ENCODE measurements at places on chromosomes 6 and 20.

- no peak for DNase-seq
These were observed 60.0 kb downstream of the GINS1 start for GRCh38 chr20:25467441-25467840.

- DNase-seq: no peak
These were observed 600.8 kb downstream of the MEI4 start for GRCh38 chr6:78253618-78254017.

DNA sequence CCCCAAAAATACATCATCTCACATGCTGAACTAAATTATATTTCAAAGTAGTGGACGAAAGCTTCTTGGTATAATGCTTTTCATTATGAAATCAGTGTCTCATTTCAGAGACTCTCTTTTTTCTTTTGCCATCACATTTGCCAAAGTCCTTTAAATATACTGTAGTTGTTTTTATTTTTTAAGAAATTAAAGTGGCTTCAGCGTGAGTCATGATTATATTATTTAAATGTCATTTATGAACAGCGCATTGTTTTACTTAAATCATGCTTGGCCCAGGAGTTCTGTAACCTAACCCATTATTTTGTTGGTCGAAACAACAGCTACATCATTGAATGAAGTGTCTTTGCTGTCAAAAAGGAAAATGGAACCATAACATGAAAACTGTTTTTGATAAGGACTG lies 100.9 kb downstream of the CD109 start:
- no peak for DNase-seq

DNA sequence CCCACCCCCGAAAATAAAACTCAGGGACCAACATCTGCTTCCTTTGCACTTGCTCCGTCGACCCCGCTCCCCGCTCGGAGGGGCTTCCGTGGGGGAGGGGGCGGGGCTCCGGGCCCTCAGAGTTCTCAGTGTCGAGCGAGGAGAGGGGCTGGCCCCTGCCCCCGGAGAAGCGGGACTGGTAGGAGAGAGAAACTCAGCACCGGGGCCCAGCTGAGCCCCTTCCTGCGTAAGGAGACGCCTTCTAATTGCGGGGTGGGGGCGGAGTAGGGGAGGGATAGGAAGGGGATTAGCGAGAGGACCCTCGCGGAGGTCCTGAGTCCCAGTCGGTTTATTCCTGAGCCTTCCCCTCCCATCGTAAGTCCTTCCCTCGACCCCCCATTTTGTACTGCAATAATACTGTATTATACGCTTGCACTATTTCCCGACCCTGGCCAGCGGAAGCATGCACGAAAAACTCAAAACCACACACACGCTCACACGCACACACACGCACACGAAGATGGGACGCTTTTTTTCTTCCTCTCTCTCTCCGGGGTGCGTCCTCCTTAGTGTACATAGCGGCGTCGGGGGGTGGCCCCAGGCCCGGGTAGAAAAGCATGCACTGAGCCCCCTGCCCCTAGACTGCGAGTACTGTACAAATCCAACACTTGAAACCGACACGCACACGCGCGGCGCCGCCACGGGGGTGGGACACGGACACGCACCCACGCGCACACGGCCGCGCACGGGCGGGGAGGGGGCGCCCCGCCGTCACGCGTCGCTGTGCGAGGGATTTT lies 22.1 kb upstream of the SLC22A7 start:
- DNase-seq: no peak

DNA sequence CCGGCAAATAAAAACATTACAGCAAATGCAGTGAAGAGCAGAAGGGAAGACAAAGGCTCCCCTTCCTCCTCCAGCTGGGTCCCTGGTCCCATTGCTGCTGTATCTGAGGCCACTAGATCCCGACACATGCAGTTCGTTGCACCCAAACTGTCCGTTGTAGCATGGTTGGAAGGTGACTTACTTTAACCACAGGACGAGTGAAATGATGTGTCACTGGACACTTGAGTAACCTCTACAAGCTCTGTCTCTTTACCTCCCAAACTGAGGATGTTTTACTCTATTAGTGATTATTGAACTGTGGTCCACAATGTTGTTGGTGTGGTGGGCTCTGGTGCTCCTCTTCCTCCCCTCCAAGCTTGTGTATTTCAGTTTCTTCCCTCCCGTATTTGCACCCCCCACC lies 46.2 kb upstream of the ARMH2 start:
- no peak for DNase-seq

DNA sequence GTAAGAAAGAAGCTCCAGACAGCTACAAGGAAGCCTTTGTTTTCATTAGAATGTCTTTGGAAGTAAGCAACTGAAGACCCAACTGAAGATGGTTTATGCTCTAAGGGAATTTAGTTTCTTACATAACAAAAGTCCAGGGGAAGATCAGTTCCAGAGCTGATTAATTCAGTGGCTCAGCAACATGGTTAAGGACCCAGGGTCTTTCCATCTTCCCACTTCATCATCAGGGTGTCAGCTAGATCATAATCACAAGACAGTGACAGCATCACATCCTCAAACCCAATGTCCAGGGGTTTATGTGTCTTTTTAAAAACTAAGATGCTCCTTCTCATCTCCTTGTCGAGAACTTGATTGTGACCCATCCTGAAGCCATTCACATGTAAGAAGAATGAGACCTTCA lies 119.7 kb upstream of the PRDM1 start:
- DNase-seq: no peak

GRCh38 chr6:26105842-26106241 lies 18.6 kb downstream of the HFE start:
- no peak for DNase-seq

- peak; percentile 27 for DNase-seq
These were observed 397 bp downstream of the WDR27 start for GRCh38 chr6:169701311-169701953.

DNA sequence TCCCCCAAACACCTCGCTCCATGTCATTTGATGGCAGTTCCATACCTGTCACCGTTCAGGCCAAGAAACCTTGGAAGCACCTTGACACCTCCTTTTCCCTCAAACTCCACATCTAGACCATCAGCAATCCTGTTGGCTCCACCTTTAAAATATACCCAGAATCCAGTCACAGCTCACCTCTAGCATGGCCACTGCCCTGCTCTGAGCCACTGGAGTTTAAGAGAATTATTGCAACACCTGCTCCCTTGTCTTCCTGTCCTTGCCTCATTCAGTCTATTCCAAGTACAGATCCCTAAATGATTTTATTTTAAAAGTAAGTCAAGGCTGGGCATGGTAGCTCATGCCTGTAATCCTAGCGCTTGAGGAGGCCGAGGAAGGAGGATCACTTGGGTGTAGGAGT lies 11.6 kb upstream of the TRIB3 start:
- DNase-seq: no peak

DNA sequence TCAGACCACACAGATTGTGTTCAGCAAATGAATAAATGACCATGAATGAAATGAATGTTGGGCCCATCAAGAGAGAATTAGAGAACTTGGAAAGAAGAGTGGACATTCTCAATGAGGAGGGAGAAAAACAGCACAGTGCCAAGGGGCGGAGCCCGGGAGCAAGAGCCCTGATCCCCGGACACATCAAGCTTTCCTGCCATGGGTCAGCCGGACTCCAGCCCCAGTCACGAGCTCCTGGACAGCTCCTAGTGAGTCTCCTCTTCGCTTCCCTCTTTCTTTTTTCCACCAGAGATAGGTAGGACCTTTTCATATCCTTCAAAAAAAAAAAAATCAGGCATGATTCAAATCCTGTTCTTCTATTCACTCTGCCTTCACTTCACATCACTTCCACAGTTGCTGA lies 274.2 kb downstream of the NRN1 start:
- no peak for DNase-seq

- no peak for DNase-seq
These were observed 54.2 kb upstream of the MAP7 start for GRCh38 chr6:136604328-136604825.

DNA sequence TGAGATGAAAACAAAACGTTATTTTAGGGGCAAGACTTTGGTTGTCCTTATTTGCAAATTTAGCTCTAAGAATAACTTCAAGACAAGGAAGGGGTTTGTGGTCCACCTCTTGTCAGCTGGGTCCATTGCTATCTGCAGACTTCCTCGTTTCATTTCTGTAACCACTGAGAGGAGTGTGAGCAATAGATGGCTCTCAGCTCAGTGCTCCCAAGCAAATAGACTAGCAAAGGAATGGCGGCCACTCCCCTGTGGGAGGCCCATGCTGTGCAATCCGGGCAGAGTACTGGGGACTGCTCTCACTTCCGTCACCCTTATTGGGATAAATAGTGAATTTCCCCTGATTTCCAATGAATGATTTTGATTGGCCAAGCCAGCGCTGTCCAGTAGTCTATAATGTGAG lies 176.6 kb downstream of the ZDHHC14 start:
- no peak for DNase-seq

DNA sequence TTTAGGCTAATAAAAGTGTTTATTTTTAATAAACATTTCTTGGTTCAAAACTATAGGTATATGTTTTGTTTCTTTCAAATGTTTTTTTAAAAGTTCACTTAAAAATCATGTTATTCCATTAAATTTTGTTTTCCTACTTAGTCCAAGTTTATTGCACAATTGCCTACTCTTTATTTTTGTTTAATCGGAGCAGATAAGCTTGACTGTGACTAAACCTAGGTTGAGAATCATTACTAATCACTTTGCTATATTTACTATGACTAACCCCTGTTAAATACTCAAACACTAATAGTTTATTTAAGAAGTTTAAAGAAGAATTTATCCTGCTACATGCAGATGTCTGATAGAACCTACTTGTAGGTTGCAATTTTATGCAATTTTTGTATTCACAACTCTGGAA lies 18.8 kb downstream of the MAP3K4 start:
- no peak for DNase-seq

- DNase-seq: no peak
These were observed 114.4 kb downstream of the CEBPB start for GRCh38 chr20:50304923-50305635.

- no peak for DNase-seq
These were observed 50.6 kb upstream of the MRPS10 start for GRCh38 chr6:42268016-42268834.

GRCh38 chr6:148599967-148600426 lies 146.8 kb upstream of the UST start:
- no peak for DNase-seq

- DNase-seq: no peak
These were observed 507 bp upstream of the VGLL2 start for GRCh38 chr6:117264692-117265409.

DNA sequence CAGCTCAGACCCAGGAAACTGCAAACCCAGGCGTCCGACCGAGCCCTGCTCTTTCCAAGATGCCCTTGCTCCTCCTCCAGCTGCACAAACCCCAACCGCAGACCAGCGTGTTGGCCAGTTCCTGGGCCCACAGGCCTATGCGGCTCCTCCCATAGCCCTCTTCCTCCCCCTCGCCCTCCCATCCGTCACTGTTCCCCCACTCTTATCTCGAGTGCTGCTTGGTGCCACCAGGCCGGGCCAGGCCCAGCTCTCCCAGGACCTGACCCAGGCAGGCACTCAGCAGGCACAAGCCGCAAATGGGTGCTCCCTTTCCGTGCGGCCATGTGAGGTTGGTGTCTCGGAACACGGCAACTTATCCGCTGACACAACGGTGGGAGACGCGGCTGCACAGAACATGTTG lies 28.6 kb downstream of the ADRM1 start:
- DNase-seq: no peak

DNA sequence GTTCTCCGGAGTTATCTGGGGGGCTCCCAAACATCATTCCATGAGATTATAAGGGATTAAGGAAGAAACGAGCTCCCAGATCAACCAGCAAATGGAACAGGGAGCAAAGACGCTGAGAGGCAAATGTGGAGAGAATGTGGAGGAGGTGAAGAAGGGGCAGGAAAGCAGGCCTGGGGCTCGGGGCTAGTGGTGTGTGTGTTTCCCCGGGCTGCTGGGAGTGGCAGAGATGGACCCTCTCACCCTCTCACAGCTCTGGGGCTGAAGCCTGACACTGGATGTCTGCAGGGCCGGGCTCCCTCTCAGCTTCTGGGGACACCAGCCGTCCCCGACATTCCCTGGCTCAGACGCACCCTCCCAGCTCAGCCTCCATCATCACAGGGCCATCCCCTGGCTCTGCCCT lies 212.6 kb downstream of the THBS2 start:
- DNase-seq: no peak

GRCh38 chr6:68633972-68634725 lies 933 bp upstream of the ADGRB3 start:
- peak; percentile 43 for DNase-seq

- peak; percentile 72 for DNase-seq
These were observed 178.7 kb downstream of the OTOR start for GRCh38 chr20:16926626-16927430.

DNA sequence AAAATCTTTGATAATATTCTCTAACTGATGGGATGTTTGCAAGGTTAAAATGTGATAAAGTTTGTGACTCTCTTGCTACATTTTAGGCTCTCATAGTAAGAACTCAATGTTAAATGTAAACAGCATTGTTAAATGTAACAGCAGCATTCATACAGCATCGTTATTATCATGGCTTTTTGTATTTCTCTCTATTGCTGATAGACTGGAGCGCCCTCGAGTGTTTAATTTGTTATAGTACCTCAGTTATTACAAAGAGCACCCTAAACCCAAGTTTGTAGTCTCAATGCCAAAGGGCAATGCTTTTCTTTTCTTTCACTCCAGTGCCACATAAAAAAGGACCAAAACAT lies 14.9 kb upstream of the TTPAL start:
- peak; percentile 34 for DNase-seq

GRCh38 chr20:38633577-38634093 lies 32.0 kb downstream of the ARHGAP40 start:
- DNase-seq: peak; percentile 57

DNA sequence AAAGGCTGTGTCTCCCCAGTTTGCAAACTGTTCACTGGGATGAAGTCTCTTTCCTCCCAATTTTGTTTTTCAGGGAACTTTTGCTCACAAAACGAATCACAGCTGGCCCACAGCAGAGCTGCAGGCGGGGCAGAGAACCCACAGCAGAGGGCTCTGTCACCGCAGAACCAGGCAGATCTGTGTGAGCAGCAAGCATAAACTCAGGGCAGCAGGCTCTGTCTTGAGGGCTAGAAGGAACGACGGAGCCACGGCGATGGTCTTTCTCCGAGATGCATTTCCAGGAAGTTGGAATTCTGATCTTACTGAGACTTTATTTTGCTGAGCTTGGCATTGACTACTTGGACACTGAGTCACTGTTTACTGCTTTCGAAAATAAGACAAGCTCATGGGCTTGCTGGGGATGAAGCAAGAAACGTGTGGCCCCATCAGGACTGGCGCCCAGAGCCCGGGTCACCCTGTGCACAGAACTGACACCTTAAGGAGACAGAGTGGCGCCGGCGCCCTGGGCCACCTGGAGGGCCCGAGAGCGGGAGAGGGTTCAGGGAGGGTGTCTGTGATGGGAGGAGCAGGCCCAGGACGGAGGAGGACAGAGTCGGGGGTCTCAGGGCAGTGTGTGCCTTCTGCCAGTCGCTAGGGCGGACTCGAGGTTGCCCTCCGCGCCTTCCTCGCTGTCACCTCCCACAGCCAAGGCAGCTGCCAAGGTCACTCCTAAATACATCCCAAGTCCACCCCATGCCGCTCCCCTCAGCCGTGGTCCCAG lies 106.3 kb upstream of the NXT1 start:
- no peak for DNase-seq

- peak; percentile 8 for DNase-seq
These were observed 42.8 kb upstream of the SLC23A2 start for GRCh38 chr20:5044075-5044620.

- no peak for DNase-seq
These were observed 10.5 kb upstream of the KIAA1755 start for GRCh38 chr20:38270869-38271605.

GRCh38 chr6:83847179-83847578 lies 6.0 kb upstream of the RIPPLY2 start:
- DNase-seq: no peak

- no peak for DNase-seq
These were observed 113.9 kb upstream of the ZNF217 start for GRCh38 chr20:53707371-53708055.

GRCh38 chr6:45480752-45481415 lies 103.2 kb upstream of the SUPT3H start:
- no peak for DNase-seq

- DNase-seq: no peak
These were observed 33.2 kb downstream of the PSMG4 start for GRCh38 chr6:3291987-3292386.
